Astrocyte of the spinal cord (primary cell): ENCODE measurements at places on chromosomes 6 and 20.

GRCh38 chr6:46735720-46736031 is 501 bp upstream of the PLA2G7 start:
- no peak for DNase-seq

DNA sequence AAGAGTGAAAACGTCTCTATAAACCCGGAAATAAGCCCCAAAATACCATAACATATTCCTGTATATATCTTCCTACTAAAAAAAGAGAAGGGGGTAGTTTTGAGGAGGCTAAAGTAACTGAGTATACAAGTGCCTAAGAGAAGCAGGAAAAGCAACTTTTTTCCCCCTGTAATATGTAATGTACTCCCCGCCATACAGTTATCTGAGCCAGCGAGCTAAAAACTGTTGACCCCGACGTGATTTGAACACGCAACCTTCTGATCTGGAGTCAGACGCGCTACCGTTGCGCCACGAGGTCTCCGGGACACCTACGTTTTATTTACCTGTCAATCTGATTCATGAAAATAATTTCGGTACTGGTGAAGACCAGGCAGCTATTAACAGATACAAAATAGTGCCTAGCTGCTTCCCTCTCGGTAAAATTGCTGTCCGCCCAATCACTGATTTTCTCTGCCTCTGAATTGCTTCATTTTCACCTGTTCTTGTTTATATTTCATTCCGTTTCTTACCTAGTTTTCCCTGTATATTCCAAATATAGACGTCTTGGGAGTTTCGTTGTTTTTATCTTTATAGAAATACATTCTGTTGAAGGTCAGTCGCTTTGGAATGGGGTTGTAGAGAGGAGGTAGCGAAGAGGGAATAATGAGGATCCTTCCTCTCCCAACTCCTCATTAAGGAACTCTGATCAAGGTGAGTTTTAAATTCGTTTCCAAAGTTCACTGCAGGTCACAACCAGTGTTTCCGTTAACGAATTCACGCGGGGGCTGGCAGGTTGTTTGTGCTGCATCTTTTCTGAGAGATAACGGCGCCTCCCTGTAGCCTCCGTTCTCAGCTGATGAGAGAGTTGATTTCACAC is 33.6 kb upstream of the BTN3A2 start:
- DNase-seq, result peak; percentile 52

GRCh38 chr20:288956-289692 is 1.4 kb downstream of the C20orf96 start:
- no peak for DNase-seq

GRCh38 chr20:1507276-1507675 is 16.1 kb upstream of the SIRPB2 start:
- no peak for DNase-seq

- no peak for DNase-seq
Measured at GRCh38 chr20:51767867-51768758, at the start of gene ATP9A. Gene ATP9A, minus strand, starts transcription at chr20:51768390. Its CDS starts 21 bp downstream, at chr20:51768369.

DNA sequence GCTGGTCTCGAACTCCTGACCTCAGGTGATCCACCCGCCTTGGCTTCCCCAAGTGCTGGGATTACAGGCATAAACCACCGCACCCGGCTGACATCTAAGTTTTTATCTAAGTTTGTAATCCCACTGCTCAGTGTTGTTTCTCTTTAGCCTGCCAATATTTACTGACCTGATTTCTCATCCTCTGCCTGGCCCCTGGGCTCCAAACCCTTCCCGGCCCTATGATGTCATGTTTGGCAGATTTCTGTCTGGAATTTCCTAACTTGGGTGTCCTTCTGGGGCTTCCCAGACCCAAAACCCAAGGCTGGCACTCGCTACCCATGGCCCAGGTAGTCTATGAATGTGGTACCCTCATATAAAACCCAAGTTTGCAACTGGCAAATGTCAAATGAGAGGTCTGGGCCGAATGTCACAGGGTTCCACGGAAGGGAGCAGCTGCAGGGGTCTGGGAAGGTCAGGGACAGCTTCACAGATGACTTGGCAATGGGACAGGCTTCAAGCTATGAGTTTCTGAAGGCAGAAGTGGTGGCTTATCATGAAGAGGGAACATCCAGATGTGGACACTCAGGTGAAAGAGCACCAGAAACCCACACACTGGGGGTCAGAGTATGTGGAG is 54.9 kb downstream of the TMEM170B start:
- no peak for DNase-seq

DNA sequence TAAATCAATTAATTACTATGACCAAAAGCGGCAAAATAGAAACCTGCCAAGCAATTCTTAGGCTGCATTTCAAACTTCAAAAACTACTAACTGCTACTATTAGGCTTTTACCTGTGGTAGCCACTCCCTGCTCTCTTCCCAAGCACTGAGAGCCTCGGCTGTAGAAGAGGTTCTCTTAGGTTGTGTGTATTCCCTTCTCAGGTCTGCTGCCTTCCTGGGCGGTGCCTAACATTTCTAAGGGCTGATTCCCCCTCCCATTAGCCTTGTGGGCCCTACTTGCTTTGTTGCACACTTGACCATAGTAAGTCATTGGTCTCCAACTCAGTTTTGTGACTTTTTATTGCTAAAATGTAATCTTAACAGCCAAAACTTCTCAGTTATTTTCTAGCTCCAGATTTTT is 146.1 kb upstream of the C6orf118 start:
- no peak for DNase-seq

DNA sequence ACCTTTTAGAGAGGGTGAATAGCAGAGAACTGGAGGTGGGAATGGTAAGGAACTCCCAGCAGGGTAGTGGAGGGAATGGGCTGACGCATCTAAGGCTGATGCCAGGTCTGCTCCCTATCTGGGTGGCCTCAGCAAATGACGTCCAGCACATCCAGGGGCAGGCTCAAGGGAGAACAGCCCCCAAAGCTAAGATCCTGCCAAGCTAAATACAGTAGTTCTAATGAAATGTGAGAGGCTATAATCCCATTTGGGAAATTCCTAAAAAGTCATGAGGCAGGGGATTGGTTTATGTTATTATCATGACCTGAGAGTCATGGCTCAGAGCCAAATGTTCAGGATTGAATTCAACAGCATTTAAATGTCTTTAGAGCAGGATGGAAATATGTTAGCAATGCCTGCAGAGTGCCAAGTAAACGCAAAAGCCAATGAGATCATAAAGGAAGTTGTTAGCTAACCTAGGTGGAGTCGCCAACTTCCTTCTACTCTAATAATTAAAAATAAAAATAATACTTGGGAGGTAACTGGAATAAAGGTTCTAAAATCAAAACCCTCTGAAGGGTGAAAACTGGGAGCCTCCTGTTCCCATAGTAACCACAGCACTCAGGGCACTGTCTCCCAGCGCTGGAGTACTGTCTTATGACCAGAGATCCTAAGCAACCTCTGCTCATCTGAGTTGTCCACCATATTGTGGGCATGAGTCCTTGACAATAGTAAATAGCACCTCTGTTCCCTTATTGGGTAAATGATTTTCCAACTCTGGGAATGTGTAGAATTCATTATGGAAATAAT is 34.8 kb downstream of the IYD start:
- peak; percentile 95 for DNase-seq

DNA sequence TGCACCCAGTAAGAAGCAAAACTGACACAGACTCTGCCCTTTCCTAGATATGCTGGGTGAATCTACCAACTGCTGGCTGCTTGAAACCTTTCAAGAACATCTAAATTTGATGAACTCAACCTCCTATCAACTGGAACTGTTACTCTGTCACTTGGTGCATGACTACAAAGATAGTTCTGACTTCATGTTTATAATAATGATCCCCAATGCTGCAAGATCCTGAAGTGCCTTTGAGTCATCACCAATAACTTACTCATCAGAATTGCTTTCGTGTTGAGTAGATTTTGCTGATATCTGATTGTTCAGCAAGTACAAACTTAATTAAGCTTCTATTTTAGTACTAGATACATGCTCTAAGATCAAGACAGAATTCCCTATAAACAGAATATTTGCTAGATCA is 100.2 kb upstream of the ARMC2 start:
- DNase-seq, result no peak

DNA sequence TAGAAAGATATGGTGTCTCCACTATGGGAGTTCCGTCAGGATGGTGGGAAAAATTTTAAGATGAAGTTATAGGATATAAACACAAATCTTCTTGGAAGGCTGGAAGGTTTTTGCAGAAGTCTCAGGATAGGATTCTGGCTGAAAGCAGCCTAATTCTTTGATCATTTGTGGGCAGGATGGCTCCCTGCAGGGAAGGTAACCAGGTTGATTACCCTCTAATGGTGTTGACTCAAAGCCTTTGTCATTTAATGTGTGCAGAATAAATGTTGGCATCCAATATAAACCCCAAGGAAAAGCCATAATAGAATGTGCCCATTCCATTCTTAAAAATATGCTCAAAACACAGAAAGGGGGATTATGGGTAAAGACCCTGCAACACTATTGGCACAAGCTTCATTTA is 204.3 kb downstream of the EPM2A start:
- no peak for DNase-seq

GRCh38 chr20:50242863-50243609 is 52.4 kb downstream of the CEBPB start:
- peak; percentile 59 for DNase-seq

DNA sequence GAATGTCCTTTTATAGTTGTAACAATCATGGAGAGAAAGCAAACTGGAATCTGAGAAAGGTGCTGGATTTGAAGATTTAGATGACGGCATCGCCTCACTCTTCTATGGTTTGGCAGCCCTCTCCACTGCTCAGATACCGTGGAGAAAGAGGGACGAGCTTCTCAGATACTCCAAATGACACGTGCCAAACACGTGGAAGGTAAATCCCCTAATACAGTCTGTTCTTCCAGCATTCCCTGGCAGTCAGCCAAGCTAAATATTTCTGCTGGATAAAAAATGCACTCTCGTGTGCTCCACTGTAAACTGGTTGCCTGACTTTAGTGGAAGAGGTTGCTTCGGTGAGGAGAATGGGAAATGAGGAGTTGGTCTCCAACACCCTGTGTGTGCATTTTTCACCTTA is 16.7 kb upstream of the PRDM1 start:
- DNase-seq, result peak; percentile 85

- DNase-seq, result no peak
Measured at GRCh38 chr6:15076565-15076964, 169.3 kb upstream of the JARID2 start.

DNA sequence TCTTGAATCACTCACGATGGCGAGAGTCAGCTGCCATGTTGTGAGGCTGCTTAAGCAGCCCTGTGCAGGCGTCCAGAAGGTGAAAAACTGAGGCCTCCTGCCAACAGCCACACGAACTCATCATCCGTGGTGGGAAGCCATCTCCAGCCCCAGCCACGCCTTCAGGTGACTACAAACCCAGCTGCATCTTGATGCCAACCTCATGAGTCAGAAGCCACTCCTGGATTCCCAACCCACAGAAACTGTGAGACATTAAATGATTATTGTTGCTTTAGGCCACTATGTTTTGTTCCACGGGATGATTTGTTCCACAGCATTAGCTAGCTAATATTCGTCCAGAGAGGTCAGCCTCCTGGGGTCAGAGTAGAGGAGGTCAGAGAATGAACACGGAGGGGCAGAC is 80.5 kb downstream of the SNX5 start:
- no peak for DNase-seq

- peak; percentile 34 for DNase-seq
Measured at GRCh38 chr6:74551896-74552295, 654.0 kb downstream of the COL12A1 start.

GRCh38 chr6:25640891-25641290 is 11.1 kb upstream of the SCGN start:
- DNase-seq, result no peak

DNA sequence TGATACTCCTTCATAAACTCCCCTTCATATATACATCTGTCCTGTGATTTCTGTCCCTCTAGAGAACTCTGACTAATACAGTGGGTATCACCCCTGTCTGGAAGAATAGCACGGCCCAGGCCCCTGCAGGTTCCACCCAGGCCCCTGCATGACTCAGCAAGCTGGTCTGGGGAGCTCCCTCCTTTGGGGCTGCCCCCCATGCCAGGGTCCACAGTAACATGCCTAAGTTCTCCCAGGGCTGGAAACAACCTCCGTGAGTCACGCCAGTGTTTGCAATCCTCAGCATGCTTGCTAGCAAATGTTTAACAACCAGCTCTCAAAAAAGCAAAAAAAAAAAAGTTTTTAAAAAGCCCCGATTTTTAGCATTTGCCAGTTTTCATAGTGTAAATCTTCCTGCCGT is 134.3 kb upstream of the CDH4 start:
- DNase-seq, result peak; percentile 59

DNA sequence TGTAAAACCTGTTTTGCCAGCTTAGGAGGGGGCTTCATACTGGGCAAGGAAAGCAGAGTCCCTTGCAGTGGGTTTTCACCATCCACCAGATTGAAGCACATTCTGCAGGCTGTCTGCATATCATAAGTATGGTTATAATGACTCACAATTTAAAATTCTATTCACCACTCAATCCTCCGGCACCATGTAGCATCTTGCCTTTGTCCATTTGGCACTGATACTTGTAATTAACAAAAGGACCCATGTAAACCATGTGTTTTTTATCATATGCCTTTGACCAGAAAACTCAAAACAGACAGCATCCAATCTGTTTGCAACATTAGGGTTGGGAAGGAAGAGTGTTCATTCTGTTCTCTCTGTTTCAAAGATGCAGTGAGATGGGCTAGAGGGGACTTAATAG is 3.0 kb downstream of the CD83 start:
- DNase-seq, result no peak

DNA sequence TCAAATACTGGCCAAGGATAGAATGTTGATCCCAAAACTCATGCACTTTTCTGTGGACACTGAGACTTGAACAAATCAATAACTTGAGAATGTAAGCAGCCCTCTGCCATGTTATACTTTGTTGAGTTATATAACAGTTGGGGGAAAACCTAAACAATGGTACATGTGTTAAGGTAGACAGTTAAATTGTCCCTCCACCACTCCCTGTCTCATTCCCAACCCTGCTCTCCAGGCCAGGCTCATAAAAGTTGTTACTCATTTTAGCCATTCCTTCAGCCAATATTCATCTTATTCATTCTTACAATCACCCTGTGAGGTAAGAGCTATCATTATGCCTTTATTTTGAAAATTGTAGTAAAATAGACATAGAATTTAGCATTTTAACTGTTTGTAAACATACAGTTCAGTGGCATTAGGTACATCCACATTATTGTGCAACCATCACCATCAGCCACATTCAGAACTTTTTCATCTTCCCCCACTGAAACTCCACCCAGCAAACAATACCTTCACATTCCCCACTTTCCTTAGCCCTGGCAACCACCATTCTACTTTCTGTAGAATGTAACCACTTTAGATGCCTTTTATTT is 38.2 kb upstream of the IER3 start:
- DNase-seq, result peak; percentile 63

DNA sequence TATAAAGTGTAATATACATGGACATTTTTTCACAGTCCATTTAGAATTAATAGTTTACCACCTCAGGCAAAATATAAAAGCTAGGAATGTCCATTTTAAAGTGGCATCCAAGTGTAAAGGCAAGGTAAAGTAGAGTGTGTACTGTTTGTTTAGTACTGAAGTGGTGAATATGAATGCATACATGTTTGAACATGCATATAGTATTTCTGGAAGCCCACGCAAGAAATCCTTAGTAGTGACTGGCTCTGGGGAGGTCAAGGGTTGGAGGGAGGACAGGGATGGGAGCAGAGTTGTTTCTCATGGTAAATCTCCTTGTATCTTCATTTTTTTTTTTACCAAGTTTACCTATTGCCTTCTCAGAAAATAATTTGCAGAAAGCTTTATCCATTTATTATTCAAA is 129.2 kb downstream of the UNC5CL start:
- no peak for DNase-seq
